A172 (cell line): ENCODE measurements at places on chromosomes 7 and 10. TPM values are rescaled to one million over a fixed set of nuclear protein-coding genes. Genes with fewer than 3 reads are reported as not detected.

Gene SUN3
- 4.5 and 7.9 TPM in 2 replicates for total RNA-seq

DNA sequence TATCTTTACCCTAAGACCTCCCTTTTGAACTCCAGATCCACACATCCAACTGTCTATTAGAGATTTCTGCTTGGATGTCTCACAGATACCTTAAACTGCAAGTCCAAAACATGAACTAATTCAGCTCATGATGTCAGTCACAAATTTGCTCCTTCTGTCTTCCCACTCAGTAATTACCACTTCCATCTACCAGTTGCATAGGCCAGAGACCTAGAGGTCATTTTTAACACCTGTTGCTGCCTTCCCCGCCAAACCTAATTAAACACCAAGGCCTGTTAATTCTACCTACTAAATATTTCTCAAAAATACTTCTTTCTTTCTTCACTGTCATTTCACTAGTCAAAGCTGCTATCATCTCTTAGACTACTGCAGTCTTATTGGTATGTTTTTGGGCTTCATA lies 8.2 kb downstream of the SLK start:
- DNase-seq, result no peak

GRCh38 chr7:132406039-132406438 lies 170.2 kb downstream of the PLXNA4 start:
- DNase-seq, result no peak

GRCh38 chr10:86289577-86289868 lies 77.1 kb downstream of the GRID1 start:
- no peak for DNase-seq

- no peak for DNase-seq
These were observed 121.9 kb downstream of the INPP5A start for GRCh38 chr10:132659206-132660091.

Gene CYP2C19
- not detected in 2 replicates for total RNA-seq

DNA sequence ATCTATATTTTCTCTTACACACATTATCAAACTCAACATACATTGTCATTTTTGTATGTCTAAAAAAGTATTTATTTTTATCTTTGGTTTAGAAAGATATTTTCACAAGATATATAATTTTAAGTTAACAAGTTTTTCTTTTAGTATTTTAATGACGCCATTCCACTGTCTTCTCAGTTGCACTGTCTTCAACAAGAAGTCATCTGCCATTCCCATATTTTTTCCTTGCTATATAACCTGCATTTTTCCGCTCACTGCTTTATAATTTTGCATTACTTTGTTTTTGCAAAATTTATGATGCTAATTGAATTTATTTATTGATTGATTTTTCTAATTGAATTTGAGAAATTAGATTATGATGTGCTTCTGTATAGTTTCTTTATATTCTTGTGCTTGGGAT lies 357.8 kb upstream of the RNF32 start:
- DNase-seq, result no peak

Gene TYSND1
- total RNA-seq, result 16.8 and 19.1 TPM in 2 replicates

Gene SPACDR
- total RNA-seq, result 0.60 and 8.3 TPM in 2 replicates

DNA sequence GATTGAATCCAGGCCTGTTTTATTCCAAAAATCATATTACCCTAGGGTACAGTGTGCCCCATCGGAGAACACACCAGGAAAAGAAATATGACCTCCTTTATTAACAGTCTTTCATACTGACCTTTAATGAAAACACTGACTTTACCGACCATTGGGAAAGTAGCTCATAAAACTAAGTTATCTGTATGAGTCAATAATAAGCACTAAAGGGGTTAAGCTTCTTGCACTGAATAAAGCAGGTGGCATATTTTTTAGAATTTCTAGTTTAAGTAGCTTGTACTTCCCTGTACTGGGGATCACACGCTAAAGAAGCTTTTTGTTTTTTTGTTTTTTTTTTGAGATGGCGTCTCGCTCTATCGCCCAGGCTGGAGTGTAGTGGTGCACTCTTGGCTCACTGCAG lies 199.8 kb downstream of the FAM107B start:
- DNase-seq, result no peak

- peak; percentile 49 for DNase-seq
These were observed 324.6 kb downstream of the ATRNL1 start for GRCh38 chr10:115417585-115418265.

GRCh38 chr10:23173214-23174073 lies 18.7 kb upstream of the PTF1A start:
- DNase-seq, result no peak

Gene AGR2
- total RNA-seq, result not detected in 2 replicates

DNA sequence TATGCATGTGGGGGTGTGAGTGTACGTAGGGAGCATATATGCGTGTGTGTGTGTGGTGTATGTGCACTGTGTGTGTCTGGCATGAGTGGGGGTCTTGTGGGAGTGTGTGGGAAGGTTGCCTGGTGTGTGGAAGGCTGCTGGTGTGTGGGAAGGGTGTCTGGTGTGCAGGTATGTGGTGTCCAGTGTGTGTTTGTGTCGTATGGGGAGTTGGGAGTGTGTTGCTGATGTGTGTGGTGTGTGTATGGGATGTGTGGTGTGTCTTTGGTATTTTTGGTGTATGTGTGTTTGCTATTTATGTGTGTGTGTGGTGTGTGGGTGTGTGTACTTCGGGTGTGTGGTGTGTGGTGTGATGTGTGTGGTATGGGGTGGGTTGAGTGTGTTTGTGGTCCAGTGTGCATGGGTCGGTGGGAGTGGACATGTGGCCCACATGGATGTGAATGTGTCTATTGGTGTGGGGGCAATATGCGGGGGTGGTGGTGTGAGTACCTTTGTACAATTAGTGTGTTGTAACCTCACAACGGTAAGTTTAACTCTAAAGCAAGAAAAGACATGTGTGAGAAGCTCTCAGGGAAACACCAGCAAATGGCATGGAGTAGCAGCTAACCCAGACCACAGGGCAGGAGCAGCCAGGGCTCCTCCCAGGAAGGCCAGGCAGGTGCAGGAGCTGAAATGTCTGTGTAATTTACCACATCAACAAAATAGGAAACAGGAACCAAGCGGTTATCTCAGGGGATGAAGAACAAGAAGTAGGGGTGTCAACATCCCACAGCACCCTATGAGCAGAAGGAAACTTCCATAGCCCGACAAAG lies 11.9 kb downstream of the ANTXRL start:
- no peak for DNase-seq

Gene DNAH11
- total RNA-seq, result 6.2 and 12.6 TPM in 2 replicates

DNA sequence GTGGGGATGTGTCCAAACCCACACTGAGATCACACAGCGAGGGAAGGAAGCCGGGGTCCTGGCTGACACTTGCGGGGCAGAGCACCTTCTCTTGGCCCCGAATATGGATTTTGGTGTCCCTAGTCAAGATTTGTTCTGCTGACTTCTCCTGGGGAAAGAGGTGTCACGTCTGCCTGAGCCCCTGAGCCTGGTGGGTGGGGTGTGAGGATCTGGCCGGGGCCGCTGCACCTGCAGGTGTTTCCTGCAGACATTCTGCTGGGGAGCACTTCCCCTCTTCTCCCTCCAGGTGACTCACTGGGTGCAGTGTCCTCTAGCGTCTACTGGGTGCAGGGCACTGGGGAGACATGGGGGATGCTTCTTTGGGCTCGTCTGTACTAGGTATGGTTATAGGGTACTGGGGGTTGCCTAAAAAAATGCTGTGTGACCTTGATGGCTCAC lies 99.2 kb downstream of the GRK5 start:
- DNase-seq, result peak; percentile 84

Gene ZNF746
- total RNA-seq, result 17.3 and 20.9 TPM in 2 replicates

Gene ZNF518A
- total RNA-seq, result 7.9 and 19.7 TPM in 2 replicates

GRCh38 chr7:139387594-139387993 lies 27.9 kb downstream of the LUC7L2 start:
- DNase-seq, result no peak

DNA sequence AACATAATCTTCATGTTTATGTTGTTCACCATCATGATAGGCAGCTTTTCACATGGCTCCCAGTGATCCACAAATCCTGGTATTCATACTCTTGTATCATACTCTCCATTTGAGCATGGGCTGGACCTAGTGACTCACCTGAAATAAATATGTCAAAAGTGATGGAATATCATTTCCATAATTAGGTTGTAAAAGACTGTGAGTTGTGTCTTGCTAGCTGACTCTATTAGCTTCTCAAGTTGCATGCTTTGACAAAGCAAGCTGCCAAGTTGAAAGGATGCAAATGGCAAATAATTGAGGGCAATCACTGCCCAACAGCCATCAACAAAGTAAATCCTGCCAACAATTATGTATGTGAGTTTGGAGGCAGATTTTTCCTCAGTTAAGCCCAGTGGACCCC lies 300.4 kb downstream of the AHR start:
- peak; percentile 64 for DNase-seq

DNA sequence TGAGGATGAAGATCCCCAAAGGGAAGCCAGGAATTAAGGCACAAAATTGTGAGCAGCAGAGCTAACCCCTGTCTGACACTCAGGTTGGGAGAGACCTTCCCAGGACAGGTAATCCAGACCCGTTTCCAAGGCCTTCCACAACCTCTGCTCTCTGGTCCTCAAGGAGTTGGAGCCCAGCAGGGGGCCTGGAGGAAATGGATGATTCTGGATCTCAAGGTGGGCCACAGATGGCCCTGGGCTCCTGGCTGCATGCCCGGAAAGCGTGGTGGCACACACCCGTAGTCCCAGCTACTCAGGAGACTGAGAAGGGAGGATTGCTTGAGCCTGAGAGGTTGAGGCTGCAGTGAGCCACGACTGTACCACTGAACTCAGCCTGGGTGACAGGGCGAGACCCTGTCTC lies 42.3 kb downstream of the DPYSL4 start:
- DNase-seq, result no peak

Gene GPR141
- 0.69 TPM in 1 of 2 replicates, not detected in the other for total RNA-seq

Gene FAM180A
- total RNA-seq, result 1.8 TPM in 1 of 2 replicates, not detected in the other

Gene PON1
- total RNA-seq, result not detected in 2 replicates

Gene HOXA2
- 0.17 TPM in 1 of 2 replicates, not detected in the other for total RNA-seq

- no peak for DNase-seq
These were observed 10.7 kb upstream of the PCBD1 start for GRCh38 chr10:70899096-70899495.
